ENCODE measurements at places on chromosomes 3 and 15.

DNA sequence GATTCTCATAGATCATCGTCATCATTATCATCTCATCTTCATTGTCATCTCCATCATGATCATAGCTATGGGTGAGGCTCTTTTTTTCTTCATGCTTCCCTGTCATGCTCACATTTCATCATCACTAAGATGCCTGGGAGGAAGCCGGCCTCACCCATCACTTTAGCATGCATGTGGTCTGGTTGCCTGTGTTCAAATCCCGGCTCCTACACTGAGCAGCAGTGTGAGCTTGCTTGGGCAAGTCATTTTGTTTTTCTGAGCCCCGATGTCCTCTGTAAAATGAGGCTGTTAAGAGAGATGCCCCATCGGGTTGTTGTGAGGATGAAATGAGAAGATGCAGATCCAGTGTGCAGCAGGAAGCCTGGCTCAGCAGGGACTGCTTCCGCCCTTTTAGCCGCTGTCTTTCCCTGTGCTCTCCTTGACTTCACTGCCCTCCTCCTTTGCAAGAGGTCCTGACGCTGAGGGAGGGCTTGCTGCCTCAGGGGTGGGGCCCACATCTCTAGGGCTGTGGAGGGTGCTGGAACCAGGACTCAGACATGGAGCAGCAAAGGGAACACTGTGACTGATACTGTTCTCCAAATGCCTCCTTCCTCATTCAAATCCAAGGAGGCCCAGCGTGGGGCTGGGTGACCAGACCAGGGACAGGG is 14.4 kb upstream of the FAM3D start:
- DNase-seq, result no peak

DNA sequence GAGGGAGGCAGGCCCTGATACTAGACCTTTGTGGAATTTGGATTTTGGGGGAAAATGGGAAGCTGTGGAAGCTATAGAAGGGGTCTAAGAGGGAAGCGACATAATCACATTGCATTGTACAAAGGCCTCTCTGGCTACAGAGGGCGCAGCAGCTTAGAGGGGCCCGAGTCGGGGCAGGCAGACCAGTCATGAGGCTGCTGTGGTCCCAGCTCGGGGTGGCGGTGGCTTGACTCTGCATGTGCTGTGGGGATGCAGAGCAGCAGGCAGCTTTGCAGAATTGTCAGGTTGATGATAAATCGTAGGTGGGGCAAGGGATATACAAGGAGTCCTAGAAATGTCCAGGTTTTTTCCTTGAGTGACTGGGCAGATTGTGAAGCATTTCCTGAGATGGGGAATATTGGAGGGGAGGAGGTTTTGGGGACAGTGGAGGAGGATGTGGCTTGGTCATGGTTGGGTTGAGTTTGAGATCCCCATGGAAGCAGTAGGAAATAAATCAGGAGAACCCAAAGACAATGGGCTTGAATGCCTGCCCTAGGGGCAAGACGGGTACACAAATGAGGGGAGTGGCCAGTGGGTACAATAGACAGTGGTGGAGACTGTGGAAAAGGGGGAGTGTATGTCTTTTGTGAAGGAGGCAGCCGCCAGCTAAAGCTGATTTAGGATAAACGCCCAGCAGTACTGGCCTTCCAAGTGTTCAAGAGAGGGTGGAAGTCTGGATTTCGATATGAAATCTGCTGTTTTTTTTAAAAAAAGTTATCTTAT is 94.1 kb downstream of the HMG20A start:
- DNase-seq, result no peak

DNA sequence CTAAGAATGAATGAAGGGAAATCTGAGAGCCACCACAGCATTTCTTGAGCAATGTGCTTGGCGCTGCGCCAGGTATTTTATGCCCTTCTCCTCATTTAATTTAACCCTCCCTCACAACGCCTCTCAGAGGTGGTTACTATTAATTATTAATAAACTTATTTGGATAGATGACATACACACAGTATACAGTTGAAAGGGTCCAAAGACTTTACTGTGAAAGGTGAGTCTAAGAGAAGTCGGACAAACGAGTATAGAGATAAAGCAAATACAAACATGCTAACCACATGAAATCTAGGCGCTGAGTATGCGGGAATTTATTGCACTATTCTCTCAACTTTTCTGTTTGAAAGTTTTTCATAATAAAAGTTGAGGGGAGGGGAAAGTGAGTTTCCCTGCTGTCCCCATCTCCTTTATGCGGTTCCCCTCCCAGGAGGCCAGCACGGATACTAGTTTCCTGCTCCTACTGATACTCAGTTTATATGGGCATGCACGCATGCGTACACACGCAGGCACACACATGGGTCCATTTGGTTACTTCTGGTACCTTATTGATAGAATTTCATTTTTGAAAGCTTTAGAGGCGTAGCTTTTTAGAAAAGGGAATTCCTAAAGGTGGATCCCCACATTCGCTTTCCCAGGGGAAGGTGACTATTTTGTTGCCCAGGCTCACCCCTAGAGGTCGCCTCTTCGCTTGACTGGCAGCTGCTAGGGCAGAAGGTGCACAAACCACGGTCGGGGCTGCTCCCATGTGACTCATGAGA is 28.5 kb upstream of the KCTD6 start:
- no peak for DNase-seq

- DNase-seq, result no peak
Observed at GRCh38 chr3:98333989-98334606, 19.6 kb upstream of the OR5K4 start.
